Spleen (tissue), 13 donors: ENCODE measurements at places on chromosomes 5 and 9. TPM values are rescaled to one million over a fixed set of nuclear protein-coding genes. Genes with fewer than 3 reads are reported as not detected.

ANKRD31 gene
- polyA plus RNA-seq: 0.05 TPM

ENTPD2 gene
- polyA plus RNA-seq: not detected

ISL1 gene
- polyA plus RNA-seq: not detected

PCDHGA2 gene
- polyA plus RNA-seq: 0.19 TPM

FAM151B gene
- polyA plus RNA-seq: 0.44 TPM
